ENCODE measurements at places on chromosomes 6 and 20. TPM values are rescaled to one million over a fixed set of nuclear protein-coding genes. Genes with fewer than 3 reads are reported as not detected.

Gene ANGPT4
- not detected for total RNA-seq

Gene TNF
- 92.5 TPM for total RNA-seq

Gene SRMS
- not detected for total RNA-seq

Gene KCNQ5
- total RNA-seq, result 14.6 TPM

Gene EPB41L1
- total RNA-seq, result 1.0 TPM

Gene MLN
- not detected for total RNA-seq

Gene SALL4
- total RNA-seq, result 0.74 TPM

Gene TNXB
- total RNA-seq, result 3.7 TPM

Gene WFDC10B
- total RNA-seq, result not detected

Gene C6orf132
- total RNA-seq, result 0.13 TPM

Gene EBF4
- total RNA-seq, result 1.1 TPM

Gene GGTLC1
- not detected for total RNA-seq

Gene LPA
- total RNA-seq, result not detected

Gene SLC22A2
- total RNA-seq, result not detected

Gene ADGRB3
- total RNA-seq, result not detected

Gene IL17F
- 0.86 TPM for total RNA-seq

Gene RAB32
- total RNA-seq, result 0.36 TPM

Gene SLC22A3
- not detected for total RNA-seq

Gene SLA2
- total RNA-seq, result 51.5 TPM

Gene CBLN4
- total RNA-seq, result not detected

Gene SNAI1
- 1.4 TPM for total RNA-seq

Gene MOCS1
- total RNA-seq, result 1.8 TPM

Gene LAMA4
- total RNA-seq, result not detected

Gene FAM184A
- total RNA-seq, result 3.2 TPM

Gene SLC52A3
- not detected for total RNA-seq
